ENCODE measurements at places on chromosomes 2 and 18.

DNA sequence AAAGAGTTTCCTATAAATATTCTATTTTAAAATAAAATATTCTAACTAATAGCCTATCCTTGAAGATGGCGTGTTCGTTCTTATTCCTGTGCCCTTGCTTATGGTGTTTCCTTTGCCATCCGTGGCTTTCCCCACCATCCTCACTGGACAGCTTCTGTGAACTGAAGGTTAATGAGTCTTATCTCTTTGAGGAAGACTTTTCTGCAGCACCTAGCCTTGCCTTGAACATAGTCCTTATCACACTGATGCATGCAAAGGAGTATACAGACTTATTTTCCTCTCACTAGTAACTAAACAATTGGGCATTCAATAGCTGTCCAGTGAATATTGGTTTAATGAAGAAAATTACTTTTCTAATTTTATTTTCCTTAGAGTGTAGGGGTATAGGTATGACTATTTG is 88.1 kb downstream of the GULP1 start:
- DNase-seq = no peak

GRCh38 chr2:99285526-99285925 is 15.5 kb downstream of the LYG1 start:
- no peak for DNase-seq

GRCh38 chr2:238495422-238495821 is 68.7 kb downstream of the ASB1 start:
- no peak for DNase-seq

DNA sequence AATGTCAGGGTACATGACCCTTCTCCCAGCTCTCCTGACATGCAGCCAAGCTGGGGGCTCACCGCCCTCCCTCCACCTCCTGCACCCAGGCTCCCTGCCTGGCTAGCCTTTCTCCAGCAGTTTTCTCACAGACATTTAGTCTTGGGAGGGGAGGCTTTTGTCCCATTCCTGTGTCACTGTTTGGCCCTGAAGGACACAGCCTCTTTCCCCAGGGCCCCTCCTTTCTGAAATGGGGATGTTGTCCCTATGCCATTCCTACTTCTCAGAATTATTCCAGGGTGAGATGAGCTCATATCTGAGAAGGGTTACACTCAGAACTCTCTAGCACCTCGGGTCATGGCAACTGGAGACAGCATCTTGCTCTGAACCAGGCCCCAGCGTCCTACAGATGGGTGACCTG is 47.3 kb upstream of the MRPL33 start:
- no peak for DNase-seq

GRCh38 chr2:145055651-145056050 is 535.7 kb upstream of the ZEB2 start:
- DNase-seq = no peak

DNA sequence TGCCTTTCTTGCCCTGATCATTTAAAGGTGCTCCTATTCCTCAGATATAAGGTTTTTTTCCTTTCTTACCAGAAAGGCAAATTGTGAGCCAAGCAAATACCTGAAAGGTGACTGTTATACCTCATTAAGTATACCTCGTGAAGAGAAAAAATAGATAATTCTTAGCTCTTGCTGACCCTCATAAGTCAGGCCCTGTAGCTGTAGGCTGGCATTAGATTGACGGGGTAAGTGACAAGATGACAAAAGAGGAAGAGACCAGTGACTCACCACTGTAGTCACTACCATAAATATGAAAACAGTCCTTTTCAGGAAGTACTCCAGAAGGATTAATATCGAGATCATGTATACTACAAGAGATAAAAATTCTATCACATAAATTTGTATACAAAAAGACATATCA is 104.6 kb downstream of the PTPN4 start:
- no peak for DNase-seq

DNA sequence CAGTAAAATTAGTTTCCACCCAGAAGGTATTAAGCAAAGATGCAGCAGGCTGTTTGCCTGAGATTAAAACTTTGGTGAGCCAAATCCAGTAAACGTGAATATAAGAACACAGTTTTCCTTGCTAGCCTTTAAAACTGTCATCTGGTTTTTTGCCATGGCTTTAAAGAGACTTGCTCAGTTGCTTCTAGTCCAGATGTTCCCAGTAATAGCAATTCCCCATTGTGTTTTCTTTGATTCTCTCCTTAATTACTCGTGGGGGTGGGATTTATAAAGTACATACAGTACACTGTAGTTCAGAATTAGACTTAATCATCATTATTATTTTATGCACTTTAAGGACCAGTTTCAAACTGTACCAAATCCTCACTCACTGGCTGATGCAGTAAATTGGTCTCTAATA is 303.5 kb upstream of the ZNF804A start:
- no peak for DNase-seq

- no peak for DNase-seq
Observed at GRCh38 chr2:226794751-226795171, 4.9 kb downstream of the IRS1 start.

- DNase-seq = no peak
Observed at GRCh38 chr2:121075641-121076497, 209.1 kb downstream of the TFCP2L1 start.

- DNase-seq = no peak
Observed at GRCh38 chr2:238586931-238587775, 160.4 kb downstream of the ASB1 start.

GRCh38 chr2:179275253-179276012 is 10.8 kb upstream of the SESTD1 start:
- DNase-seq = no peak

DNA sequence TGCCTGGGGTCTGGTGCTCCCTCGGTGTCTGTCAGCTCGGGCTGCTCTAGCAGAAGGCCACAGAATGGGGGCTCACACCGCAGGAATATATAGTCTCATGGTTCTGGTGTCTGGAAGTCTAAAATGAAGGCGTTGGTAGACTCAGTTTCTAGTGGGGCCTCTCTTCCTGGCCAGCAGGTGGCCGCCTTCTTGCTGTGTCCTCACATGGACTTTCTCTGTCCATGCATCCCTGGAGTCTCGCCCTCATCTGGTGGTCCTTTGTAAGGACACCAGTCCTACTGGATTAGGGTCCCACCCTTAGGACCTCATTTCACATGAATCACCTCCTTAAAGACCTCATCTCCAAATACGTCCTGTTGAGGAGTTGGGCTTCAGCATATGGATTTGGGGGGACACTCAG is 65.7 kb downstream of the RRM2 start:
- DNase-seq = no peak

DNA sequence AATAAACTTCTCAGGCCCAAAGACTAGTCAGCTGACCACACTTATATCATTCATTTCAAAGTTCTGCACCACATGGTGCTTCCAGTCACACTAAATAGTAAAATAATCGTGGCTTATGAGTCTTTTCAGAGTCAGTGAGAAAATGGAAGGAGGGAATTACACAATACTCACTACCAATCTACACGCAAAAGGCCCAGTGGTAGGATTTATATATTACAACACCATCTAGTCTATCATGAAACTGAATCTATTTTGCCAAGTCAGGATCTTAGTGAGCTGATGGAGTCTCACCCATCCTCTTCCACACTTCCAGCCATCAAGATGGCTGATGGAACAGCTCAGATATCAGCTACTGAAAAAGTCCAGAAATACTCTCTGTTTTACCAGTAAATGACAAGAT is 21.9 kb downstream of the INO80D start:
- DNase-seq = no peak

GRCh38 chr2:236177604-236177966 is 9.4 kb upstream of the GBX2 start:
- DNase-seq = peak; percentile 50

DNA sequence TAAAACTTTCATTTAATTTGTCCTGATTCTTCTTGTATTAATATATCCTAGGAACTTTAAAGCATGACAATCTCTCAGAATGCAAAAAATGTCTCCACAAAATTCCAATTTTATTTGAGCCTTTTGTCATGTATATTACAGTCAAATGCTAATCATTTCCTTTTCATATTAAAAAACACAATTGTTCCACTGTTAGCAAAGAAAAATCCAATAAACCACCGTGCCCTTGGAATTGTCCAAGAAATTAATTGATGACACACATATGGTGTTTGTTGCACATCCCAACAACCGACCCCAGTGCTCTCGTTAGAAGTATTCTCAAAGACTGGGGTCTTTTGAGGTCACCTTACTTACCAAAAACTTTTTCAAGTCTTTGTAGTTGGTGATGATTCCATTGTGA is 28.1 kb downstream of the GFPT1 start:
- no peak for DNase-seq

DNA sequence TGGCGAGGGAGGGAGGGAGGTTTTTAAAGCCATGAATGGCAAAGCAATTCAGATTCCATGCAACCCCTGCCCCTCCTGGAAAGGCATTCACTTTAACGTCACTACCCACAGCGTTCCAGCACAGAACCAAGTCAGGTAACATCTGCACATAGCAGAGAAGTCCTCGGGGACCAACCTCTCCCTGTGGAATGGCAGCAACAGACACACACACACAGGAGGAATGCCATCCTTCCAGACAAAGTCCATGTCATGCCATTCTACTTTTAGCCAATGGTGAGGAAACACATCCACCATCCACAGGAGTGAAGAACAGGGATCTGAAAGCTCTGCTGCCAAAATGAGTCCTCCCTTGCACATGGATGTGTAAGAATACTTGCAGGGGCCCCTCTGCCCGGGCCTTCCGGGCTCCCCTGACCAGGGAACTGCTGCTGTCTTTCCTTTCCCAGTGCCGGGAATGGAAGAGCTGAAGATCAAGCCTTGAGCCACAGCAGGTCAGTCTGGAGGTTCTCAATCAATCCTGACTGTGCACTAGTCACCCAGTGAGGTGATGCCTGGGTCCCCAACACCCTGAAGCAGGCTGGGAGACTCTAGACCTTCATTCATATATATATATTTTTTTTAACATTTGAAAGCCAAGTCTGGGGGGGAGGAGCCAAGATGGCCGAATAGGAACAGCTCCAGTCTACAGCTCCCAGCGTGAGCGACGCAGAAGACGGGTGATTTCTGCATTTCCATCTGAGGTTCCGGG is 63.7 kb downstream of the UXS1 start:
- DNase-seq = no peak

GRCh38 chr2:95278051-95278471 is 3.8 kb downstream of the PROM2 start:
- DNase-seq = no peak

- DNase-seq = no peak
Observed at GRCh38 chr2:36779462-36779861, 83.0 kb downstream of the VIT start.

GRCh38 chr2:241573741-241574140 is 15.2 kb downstream of the BOK start:
- DNase-seq = no peak

DNA sequence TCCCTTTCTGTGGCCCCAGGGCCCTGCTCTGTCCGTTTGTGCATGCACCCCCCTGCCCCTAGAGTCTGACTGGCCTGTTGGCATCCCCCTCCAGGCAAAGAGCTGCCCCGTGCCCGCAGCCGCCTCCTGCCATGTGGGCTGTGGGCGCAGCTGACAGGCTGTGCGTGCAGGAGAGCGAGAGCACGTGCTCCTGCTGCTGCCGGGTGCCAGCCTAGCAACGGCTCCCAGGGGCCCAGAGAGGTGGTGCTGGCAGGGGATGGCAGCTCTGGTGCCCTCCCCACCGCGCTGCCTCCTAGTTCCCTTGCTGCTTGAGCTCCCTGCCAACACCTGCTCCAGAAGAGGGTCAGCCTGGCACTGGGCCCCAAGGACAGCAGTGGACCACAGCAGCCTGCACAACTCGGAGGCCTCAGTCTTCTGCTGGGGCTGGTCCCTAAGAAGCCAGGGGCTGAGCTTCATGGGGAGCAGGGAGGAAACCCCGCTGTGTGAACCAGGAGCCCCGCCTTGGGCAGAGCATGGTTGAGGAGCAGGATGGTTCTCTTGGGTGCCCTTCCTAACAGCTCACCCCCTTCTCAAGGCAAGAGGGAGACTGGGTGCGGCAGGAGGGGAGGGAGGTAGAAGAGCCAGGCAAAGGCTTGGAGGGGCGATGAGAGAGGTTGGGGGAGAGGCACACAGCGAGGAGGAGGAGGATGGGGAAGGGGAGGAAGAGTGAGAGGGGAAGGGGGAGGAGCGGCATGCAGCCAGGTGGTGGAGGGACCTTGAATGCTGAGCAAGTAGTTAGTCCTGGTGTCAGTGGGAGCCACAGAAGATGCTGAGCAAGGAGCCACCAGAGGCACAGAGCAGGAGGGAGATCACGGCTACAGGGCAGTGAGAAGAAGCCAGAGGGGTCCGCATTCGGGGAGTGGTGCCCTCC is 23.8 kb upstream of the PTMA start:
- DNase-seq = no peak

- DNase-seq = no peak
Observed at GRCh38 chr18:48068916-48069445, 138.5 kb upstream of the SMAD2 start.

GRCh38 chr2:233450864-233451575 is 96.7 kb downstream of the DGKD start:
- DNase-seq = no peak

DNA sequence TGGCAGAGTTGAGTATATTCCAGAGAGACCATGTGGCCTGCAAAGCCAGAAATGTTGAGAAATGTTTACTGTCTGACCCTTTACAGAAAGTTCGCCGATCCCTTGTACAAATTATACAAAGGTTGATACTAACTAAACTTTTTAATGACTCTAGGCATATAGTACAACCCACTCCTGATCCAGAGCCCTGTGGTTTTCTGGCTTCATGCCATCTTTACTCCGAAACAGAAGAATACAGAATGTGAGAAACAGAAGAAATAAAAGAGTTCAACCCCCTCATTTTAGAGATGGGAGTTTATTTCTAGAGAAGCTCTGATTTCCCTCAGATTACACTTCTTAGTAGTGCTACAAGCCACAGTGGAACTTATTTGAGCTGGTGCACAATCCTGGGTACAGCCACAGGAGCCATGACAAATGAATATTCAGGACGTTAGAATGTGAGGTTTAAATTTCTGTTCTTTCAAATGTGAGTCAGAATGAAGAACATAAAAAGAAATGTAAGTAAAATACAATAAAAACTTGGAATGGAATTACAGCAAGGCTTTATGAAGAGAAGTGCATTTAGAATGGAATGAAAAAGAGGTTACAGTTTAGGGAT is 38.0 kb upstream of the SMCHD1 start:
- DNase-seq = no peak

DNA sequence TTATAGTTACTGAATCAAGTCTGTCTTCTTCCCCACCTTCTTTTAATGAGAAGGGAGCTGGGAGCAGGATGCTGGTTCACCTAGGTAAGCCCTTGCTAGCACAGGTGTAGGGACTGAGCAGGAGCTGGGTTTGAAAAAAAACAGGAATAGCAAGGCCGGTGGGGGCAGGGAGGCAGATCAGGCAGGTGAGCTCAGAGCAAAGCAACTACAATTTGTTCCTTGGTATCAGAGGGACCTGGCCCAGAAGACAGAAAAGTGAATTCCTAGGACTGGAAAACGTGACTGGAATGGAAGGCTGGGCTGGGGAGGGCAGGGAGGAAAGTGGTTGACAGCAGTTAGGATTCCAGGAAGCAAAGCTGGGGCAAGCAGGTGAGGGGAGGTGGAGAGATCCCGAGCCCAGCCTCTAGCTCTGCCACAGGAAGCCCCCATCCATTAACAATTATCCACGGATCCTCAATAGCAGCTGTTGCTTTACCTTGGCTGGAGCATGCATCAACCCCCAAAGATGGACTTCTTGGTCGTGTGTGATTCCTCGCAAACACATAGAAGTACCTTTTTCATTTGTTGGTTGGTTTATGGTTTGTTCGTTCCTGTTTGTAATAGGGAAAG is 118.4 kb downstream of the LNPK start:
- no peak for DNase-seq

- peak; percentile 31 for DNase-seq
Observed at GRCh38 chr2:168336786-168337388, 89.5 kb upstream of the STK39 start.

Data from stimulated activated CD4-positive, alpha-beta T cell treated with anti-CD3 and anti-CD28 coated beads, TNF-alpha, amount 100 ng/mL, for 24 hours (primary cell).